ENCODE measurements at places on chromosomes 6 and 20.

- DNase-seq: no peak
Measured at GRCh38 chr20:22974354-22974753, 60.8 kb upstream of the SSTR4 start.

DNA sequence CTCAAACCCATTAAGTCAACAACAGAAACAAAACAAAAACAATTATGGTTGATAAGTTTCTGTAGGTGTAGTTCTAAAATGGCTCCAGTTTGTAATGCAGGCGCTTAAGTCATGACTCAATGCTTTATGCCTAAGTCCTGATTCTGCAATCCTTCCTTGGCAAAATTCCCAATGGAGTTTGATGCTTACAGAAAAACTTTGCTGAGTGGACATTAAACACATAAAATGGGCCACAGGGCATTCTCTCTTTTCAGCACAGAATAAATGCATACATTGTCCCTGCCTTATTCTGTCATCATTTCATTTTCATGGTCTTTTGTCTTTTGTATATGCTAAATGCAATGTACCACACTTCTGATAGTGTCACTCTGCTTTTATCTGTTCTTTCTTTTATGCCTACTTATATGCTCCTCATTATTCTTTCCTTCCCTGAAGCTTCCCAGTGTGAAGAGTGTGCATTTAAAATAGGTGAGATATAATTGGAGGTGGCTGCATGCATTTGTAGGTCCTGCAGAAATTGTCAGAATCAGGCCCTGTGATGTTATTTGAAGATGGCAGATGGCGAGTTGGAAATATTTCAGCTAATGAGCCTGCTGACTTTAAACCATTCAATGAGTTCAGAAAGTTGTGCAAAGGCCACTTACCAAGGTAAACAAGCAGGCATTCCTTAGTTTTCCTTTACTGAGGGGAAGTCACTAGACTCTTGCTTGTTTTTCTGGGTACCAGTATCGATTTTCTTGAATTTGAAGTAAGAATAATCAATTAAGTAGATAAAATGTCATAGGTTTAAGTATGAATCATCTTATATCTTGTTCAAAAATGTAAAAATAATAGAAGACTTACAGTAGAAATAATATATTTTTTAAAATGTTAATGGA lies 313.1 kb downstream of the TRDN start:
- no peak for DNase-seq

DNA sequence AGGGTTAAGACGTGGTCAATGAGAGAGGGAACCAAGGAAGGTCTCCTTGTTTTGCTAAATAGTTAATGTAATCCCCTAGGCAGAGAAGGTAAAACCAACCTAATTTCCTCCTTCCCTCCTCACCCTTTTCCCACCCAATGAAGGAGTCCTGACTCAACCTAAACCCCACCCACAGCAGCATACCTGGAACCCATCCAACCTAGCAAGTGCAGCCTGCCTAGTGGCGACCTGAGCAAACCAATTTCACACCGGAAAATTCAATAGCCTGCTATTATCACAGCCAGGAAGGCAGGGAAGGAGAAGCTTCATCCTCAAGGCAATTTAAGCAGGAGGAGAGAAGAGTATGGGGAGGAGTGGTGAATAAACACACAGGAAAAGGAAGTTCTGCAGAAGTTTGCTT lies 46.9 kb downstream of the OSTM1 start:
- no peak for DNase-seq

GRCh38 chr6:130457605-130458004 lies 91.8 kb downstream of the TMEM200A start:
- DNase-seq: no peak

DNA sequence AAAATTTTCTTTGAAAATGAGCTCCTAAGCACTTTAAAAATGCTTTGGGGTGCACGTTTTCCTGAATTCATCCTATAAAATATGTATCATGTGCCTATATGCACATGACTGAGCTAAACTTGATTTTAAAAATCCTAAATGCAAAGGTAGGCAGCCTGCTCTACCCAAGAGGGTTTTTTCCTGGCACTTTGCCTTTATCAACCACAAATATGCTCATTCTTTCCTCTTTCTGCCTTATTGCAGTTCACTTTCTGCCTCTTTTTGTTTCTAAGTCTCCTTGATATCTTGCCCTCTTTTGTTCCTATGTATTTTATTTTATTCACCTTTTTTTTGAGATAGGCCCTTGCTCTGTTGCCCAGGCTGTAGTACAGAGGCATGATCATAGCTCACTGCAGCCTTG lies 229.3 kb downstream of the GRM1 start:
- no peak for DNase-seq

DNA sequence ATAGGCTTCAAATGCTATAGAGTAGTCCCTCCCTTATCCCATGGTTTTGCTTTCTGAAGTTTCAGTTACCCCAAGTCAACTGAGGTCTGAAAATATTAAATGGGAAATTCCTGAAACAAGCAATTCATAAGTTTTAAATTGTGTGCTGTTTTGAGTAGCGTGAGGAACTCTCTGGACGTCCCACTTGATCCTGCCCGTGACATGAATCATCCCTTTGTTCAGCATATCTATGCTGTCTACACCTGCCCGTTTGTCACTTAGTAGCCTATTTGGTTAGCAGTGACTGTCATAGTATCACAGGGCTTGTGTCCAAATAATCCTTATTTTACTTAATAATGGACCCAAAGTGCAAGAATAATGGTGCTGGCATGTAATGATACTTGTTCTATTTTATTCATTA lies 5.0 kb downstream of the PCMT1 start:
- no peak for DNase-seq

GRCh38 chr20:37881601-37882343 lies 21.2 kb upstream of the VSTM2L start:
- no peak for DNase-seq

- no peak for DNase-seq
Measured at GRCh38 chr6:32370505-32370904, 1.2 kb downstream of the TSBP1 start.

DNA sequence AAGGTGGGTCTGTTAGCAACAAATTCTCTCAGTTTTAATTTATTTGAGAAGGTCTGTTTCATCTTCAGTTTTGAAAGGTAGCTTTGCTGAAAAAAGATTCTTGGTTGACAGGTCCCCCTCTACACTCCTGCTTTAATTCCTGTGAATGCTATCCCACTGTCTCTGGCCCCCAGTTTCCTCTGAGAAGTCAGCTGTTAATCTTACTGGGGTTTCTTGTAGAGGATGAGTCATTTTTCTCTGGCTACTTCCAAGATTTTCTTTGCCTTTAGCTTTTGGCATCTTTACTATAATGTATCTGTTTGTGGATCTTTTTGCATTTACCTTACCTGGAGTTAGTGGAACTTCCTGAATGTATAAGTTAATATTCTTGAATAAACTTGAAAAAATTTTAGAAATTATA lies 122.7 kb downstream of the MMS22L start:
- DNase-seq: no peak

- DNase-seq: no peak
Measured at GRCh38 chr20:51423810-51424209, 118.7 kb downstream of the NFATC2 start.

DNA sequence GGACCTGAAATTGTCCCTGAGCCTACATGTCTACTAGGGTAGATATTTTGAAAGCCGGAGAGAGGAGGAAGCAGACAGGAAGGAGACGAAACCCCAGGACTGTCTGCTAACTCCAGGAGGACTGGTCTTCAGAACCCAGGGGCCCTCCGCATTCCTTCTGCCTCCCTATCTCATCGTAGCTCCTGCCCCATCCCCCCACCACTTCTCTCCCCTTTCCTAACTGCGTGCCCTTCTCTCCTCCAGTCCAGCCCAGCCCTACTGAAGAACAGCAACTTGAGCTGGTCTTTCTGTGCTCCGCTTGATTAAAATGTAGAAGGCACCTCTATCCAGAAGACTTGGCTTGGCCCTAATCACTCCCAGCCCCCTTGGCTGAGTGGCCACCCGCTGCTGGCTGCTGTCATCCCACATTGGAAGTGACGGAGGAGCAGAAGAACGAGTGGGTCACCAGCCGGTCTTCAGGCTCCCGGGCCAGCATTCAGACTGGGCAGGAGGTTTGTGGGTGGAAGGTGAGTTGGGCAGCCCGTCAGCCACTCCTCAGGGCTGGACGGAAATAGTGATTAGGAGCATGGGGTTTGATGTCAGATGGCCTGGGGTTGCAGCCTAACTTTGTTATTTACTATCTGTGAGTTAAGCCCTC lies 28.8 kb upstream of the ANGPT4 start:
- DNase-seq: no peak

DNA sequence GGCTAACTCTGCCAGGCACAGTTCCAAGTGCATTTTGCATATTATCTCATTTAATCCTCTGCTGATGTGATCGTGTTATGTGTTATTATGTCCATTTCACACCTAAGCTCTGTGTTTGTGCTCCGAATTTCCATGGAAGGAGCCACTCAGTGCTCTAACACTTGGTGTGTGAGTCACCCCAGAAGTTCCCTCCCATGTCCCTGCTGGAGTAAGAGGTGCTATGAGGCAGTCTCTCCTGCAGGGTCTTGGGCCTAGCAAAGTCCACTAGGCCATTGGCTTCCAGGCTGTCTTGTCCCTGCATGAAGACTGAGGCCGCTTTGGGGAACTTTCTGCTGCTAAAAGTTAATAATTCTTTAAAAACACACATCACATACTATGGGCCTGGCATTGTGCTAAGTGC lies 405.9 kb upstream of the SULF2 start:
- no peak for DNase-seq

GRCh38 chr6:30326526-30327231 lies at the start of gene TRIM39:
Gene TRIM39 (plus strand): TSS chr6:30326927. CDS start chr6:30329318, 2,391 bp downstream.
- DNase-seq: peak; percentile 92

DNA sequence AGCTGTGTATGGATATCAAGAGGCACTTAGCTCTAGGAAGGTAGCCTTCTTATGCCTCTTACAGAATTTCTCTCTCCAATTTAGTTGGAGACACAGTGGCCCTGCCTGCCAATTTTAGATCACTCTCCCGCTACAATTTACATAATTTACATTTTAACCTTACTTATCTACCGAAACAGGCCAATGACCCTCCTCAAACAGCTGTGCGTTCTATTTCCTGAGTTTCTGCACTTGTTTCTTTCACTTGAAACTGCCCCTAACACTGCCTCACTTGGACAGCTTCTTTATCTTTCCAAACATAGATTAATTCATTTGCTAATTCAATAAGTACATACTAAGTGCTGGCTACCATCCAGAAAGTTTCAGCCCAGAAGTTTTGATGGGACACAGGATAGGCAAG lies 52.9 kb upstream of the HDDC2 start:
- no peak for DNase-seq

GRCh38 chr6:106628658-106629102 lies 618 bp downstream of the RTN4IP1 start:
- DNase-seq: no peak

DNA sequence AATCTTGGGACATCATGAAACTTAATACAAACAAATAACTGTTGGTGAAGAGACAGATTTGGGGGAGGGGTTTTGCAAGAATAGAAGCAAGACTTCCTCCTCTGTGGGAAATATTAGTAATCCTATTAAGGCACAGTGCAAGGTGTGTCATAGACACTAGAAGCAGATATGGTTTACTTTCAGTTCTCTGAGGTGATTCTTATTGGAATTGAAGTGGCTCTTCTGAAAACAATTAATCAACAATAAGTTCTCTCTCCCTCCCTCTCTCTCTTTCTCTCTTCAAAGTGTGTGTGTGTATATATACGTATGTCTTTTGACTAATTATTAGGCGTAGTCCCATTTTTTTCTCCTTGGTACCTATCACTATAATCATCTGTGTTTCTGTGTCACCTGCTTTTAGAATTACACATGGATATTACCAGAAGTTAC lies 99.8 kb downstream of the HIVEP2 start:
- DNase-seq: no peak

GRCh38 chr20:57399587-57400155 lies 8.5 kb downstream of the RBM38 start:
- DNase-seq: peak; percentile 51

DNA sequence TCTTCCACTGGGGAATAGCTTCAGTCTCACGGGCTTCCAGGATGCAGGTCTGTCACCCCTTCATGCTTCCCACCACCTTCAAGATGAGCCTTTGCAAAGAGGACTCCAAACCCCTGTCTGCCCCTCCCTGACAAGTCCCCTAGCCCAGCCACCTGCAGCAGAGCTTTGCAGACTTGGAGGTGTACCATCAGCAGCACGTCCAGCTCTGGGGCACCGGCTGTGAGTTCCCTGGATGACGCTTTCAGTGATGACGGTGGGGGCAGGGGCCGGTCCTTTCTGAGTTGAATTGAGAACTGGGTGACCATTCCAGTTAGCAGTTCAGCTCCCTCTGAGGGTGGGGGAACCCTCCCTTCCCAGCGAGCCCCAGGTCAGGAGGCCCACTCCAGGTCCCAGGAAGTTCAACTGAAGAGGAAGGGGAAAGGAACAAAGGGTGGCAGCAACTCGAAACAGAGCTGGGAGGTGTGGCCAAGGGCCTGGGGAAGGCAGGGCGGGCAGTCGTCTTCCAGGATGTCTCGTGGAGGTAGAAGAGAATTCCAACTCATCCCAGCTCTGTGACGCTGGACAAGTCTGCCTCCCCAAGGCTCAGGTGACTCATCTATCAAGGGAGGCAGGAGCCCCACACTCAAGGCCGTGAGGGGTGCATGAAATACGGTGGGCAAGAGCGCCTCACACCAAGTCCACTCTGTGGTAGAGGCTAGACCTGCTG lies 86.0 kb downstream of the PTPN1 start:
- DNase-seq: no peak

DNA sequence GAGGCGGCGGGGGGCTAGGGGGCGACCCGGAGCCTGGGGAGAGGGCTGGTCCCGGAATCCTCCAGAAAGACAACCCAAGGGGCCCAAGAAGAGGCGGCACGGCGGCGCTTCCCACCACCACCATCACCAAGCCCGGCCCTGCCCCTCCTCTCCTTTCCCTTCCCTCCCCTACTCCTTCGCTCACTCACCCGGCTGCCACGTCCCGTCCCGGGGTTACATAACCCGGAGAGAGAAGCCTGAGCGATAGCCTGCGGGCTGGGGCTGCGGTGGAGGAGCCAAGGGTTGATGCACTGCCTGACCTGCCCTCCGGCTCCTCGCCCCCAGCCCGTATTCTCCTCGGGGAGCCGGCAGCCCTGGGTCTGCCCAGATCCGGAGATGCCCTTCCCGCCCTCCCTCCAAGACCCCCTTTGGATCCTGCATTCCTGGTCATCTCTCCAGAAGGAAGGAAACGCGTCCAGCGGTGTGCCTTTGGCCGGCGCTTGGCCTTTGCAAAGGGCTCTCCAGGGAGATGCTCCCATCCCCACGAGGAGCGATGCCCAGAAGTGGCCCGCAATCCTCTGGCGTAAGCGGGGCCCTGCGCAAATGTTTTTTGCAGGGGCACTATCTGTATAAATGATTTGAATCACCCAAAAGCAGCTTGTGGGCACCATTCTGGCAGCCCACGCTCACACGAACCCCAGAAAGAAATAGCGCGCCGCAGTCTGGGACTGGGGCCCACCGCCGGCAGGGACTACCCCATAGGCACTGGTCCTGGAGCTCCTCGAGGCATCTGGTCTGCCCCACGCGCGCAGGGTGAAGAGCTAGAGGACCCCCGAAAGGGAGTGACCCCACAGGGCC lies 4.6 kb upstream of the CPXM1 start:
- DNase-seq: no peak

All from left cardiac atrium (tissue), 4 donors.